Epithelial cell of prostate (primary cell): ENCODE measurements at places on chromosomes 4 and X.

GRCh38 chr4:47641755-47642154 is 156.7 kb downstream of the ATP10D start:
- no peak for DNase-seq

GRCh38 chr4:165013691-165014090 is 18.1 kb upstream of the TRIM60 start:
- DNase-seq: no peak

DNA sequence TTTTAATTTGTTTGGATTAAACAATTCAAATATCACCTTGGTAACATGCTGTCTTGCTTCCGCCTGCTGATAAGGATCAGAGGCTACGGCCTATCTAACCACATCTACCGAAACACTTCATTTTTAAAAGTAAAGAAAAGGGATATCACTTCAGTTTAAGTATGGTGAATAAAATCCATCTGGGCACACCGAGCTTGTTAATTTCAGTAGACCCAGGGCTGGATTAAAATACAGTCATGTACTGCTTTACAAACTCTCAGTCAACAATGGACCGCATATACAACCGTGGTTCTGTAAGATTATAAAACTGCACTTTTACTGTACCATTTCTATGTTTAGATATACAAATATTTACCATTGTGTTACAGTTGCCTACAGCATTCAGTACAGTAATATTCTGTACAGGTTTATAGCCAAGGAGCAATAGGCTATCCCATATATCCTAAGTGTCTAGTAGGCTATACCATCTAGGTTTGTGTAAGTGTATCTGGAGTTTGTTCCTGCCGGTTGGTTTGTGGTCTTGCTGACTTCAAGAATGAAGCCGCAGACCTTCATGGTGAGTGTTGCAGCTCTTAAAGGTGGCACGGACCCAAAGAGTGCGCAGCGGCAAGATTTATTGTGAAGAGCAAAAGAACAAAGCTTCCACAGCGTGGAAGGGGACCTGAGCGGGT is 40.0 kb downstream of the SEPTIN11 start:
- DNase-seq: no peak

DNA sequence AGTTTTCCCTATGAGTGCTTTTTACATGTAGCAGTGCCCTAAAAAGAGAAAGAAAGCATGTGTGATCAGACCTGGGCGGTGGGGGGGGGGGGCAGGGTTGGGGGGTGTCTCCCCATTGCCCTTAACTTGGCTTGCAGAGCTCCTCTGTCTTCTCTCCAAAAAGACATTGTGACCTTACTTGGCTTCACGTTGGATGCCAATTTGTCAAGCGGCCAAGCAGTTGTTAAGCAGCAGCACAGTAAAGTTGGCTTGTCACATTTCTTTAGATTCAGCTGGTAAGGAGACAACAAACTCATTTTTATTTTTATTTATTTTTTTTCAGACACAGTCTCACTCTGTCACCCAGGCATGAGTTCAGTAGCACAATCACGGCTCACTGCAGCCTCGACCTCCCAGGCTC is 57.3 kb upstream of the ZNF157 start:
- DNase-seq: no peak

DNA sequence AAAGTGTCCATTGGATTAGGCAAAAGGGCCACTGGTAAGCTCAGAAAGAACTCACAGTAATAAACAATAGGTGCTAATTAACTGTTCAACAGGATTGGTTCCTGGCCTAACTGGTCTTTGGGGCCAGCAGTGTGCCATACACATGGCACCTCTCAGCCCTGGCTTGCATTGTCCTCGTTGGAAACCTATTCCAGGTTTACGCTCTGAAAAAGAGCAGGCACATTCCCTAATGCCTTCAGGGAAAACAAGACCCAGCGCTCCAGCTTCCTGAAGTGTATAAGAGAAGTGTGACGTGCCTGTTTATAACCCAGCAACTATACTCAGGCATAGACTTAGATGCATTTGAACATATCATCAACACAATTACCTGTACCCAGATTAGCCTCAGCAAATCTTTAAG is 51.9 kb upstream of the RBM47 start:
- DNase-seq: no peak

DNA sequence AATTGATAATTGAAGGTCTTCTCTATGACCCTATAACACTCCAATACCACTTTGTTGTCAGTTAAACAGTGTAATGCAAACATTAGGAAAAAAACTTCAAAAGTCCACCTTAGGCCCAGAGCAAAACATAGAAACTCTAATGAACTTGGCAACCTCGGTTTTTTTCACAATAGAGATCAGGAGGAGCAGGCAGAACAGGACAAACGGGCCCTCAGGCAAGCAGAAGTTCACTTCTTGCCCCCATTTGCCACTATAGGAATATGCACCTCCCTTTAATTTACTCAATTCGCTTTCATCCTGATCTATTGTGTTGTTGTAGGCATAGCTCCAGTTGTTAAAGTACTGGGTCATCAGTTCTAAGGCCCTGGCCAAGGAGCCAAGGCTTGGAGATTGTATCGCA is 18.2 kb downstream of the ACOX3 start:
- no peak for DNase-seq

DNA sequence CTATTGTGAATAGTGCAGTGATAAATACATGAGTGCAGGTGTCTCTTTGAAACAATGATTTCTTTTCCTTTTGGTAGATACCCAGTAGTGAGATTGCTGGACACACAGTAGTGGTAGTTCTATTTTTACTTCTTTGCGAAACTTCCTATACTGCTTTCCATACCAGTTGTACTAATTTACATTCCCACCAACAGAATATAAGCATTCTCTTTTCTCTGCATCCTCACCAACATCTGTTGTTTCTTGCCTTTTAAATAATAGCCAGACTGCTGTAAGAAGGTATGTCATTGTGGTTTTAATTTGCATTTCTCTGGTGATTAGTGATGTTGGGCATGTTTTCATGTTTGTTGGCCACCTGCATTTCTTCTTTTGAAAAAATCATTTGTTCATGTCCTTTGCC is 105.9 kb downstream of the COL4A6 start:
- DNase-seq: no peak

- DNase-seq: no peak
Measured at GRCh38 chr4:118850488-118851173, 14.7 kb upstream of the SEC24D start.

GRCh38 chr4:153539422-153539821 is 73.3 kb downstream of the TMEM131L start:
- no peak for DNase-seq

DNA sequence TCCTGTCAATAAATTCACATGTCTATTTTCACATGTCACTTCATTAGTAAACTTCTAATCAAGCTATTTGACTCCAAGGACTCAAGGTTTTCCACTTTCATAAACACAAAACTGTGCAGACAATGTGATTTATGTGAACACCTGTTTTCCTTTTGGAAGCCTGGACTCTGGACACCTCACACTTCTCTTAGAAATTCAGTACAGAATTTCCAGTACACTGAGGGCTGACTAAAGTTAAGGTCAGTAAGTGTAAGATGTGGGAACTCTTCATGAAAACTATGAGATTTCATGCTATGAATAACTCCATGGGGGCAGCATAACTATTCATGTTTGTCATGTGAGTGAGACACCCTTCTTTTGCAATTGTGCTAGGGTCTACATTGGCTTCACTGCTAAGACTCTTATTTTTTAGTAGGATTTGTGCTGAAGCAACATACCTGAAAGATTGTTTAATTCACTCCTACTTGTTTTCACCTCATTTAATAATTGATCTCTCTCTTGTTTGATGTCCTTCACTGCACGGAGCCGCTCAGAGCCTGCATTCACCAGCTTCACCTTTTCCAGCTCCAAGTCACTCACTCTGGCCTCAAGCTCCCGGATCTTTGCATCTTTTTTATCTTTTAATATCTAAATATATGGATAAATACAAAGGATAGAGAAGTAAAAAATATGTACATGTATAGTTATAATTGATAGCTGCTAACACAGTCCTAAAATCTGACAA is 55.3 kb downstream of the STBD1 start:
- no peak for DNase-seq

- no peak for DNase-seq
Measured at GRCh38 chr4:147313108-147313507, 167.8 kb upstream of the EDNRA start.

GRCh38 chrX:1852082-1852481 is 237.2 kb downstream of the ASMT start:
- DNase-seq: no peak

DNA sequence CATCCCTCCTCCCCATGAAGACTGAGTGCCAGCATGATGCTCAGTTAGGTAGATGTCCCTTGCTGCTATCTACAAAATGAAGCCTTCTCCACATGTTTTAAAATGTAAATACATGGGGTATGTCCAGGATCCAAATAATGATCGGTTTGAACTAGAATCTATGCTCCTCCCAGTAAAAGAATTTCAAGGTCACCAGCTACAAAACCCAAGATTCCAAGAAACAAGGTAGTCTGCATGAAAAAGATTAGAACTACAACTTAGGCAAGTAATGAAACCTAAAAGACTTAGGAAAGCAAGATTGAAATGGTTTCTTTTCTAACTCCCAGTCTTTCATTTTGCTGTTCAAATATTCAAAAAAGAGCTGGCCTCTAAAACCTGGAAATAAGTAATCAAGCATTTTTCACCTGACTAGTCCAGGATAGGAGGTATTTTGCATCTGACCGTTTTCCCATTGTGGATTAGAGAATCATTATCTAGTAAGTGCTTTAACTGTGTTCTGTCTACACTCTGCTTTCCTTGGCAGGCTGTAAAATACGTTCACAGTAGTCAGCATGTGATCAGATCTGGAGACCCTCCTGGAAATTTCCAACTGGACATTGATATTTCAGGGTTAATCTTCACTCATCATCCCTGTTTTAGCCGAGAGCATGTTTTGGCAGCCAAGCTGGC is 57.4 kb downstream of the CC2D2A start:
- no peak for DNase-seq

- DNase-seq: no peak
Measured at GRCh38 chrX:1453951-1454785, 1.5 kb upstream of the ASMTL start.

- DNase-seq: peak; percentile 34
Measured at GRCh38 chr4:45078201-45078600, 351.8 kb upstream of the GNPDA2 start.

- peak; percentile 64 for DNase-seq
Measured at GRCh38 chr4:182246401-182247205, 3.4 kb downstream of the TENM3 start.

DNA sequence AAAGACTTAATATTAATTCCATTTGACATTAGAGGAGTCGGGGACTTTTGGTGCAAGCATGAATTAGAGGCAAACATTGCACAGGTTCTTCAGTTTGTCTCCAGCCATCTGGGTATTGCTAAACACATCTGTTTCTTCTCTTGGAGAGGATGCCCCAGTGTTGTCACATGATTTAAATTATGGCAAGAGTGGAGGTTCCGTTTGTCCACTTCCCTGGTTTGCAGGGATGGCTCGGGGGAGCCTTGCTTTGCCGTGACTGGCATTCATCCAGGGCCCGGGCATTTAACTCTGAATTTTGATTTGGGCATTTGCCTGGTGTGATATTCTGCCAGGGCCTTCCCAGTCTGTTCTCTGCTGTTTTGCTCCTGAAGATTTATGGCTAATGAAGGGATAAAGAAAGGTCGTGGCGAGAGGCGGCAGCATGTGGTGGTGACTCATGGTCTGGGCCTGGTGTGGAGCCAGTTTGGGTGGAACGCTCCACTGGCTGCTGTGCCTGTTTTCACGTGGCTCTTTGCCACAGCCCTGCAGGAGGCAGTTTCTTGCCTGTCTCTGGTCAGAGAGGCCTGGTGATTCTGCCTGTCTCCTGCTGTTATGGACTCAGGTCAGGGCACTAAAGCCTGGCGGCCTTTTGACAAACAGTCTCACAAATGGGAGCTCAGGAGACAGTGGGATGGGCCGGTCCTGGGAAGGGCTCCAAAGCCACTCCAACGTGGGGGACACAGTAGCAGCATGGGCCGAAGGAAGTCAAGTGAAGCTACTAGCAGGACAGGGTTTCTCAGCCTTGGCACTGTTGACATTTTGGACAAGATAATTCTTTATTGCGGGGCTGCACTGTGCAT is 99.4 kb upstream of the PGRMC2 start:
- DNase-seq: peak; percentile 76

- no peak for DNase-seq
Measured at GRCh38 chr4:11467931-11468330, 39.2 kb upstream of the HS3ST1 start.

GRCh38 chr4:184471881-184472613 is 2.3 kb downstream of the IRF2 start:
- DNase-seq: no peak

GRCh38 chrX:55342533-55343501 is 78.1 kb upstream of the PAGE3 start:
- peak; percentile 14 for DNase-seq

DNA sequence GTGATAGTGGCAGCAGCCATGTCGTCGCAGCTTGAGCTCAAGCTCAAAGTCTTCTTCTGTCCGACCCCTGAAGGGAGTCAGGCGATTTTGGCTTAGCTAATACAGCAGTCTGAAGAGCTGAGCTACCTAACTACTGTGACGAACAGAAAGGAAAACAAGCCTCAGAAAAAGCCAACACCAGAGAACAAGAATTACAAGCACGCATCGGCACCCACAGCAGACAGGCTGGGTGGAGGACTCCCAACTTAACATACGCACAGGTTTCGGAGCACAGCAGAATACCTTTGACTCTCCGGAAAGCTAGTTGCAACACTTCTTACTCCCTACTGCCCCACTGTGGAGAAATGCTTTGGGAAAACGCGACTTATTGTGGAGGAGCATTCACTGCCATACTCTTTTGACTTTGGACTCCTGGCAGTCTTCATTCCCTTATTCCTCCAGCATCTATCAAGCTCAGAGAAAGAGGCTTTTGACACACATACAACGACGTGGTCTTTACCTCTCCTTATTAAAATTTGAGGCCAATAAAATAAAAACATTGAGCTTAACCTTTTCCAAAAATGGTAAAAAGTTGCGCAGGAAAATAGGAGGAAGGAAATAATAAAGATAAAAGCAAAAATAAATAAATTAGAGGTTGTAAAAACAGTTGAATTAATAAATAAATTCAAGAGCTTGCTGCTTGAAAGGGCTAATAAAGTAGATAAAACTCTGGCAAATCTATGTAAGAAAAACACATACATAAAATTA is 41.3 kb upstream of the GPC3 start:
- DNase-seq: peak; percentile 1

GRCh38 chr4:5813882-5814255 is 79.0 kb downstream of the CRMP1 start:
- no peak for DNase-seq

- no peak for DNase-seq
Measured at GRCh38 chrX:38069991-38070390, 63.6 kb downstream of the SYTL5 start.
